ENCODE measurements at places on chromosomes 7 and 10. TPM values are rescaled to one million over a fixed set of nuclear protein-coding genes. Genes with fewer than 3 reads are reported as not detected.

Gene TRPV5
- total RNA-seq, result 0.15 TPM

Gene CPA5
- total RNA-seq, result not detected

Gene ELFN1
- 40.0 TPM for total RNA-seq

Gene PCDH15
- total RNA-seq, result 0.64 TPM

Gene PDE1C
- 3.3 TPM for total RNA-seq

Gene FBXL15
- total RNA-seq, result 23.4 TPM

Gene SVIL
- total RNA-seq, result 117 TPM

Gene DNAJC12
- total RNA-seq, result 54.7 TPM

Gene OLAH
- not detected for total RNA-seq

Gene FANK1
- 0.59 TPM for total RNA-seq

Gene CALML5
- not detected for total RNA-seq

Gene VWA2
- not detected for total RNA-seq

Gene ANXA8
- not detected for total RNA-seq

Gene PPP3CB
- 67.9 TPM for total RNA-seq

Gene GIMAP6
- total RNA-seq, result not detected

Gene RBM20
- 5.8 TPM for total RNA-seq

Gene LEP
- total RNA-seq, result not detected

Gene NODAL
- not detected for total RNA-seq

Gene MAGI2
- total RNA-seq, result 64.2 TPM

Gene IDI2
- not detected for total RNA-seq

Gene SPDYE1
- not detected for total RNA-seq

Gene COL1A2
- total RNA-seq, result 6.8 TPM

Gene THNSL1
- 2.9 TPM for total RNA-seq

Gene ASZ1
- total RNA-seq, result not detected

Gene TAC1
- total RNA-seq, result 12.1 TPM

Gene SPDYE2
- total RNA-seq, result not detected

Gene PRR15
- not detected for total RNA-seq

Gene UPK3B
- 6.5 TPM for total RNA-seq

Gene BAMBI
- total RNA-seq, result 5.8 TPM

Gene GJD4
- total RNA-seq, result not detected

Gene FOXI2
- 0.17 TPM for total RNA-seq

Gene FGFR2
- 7.4 TPM for total RNA-seq

Gene MINPP1
- total RNA-seq, result 27.2 TPM

Gene SLC26A4
- 0.34 TPM for total RNA-seq

Gene RBM17
- 171 TPM for total RNA-seq

Gene AOC1
- not detected for total RNA-seq

Gene ELMO1
- total RNA-seq, result 5.5 TPM

Gene CADPS2
- 0.22 TPM for total RNA-seq

Gene CABCOCO1
- not detected for total RNA-seq

Gene VWDE
- 12.4 TPM for total RNA-seq

Gene ASNS
- total RNA-seq, result 281 TPM

Gene SLC16A12
- not detected for total RNA-seq

Gene UNCX
- total RNA-seq, result 106 TPM

Gene CPA2
- total RNA-seq, result not detected

Gene KIF5B
- total RNA-seq, result 105 TPM

Gene UCN3
- total RNA-seq, result not detected

Gene HACD1
- total RNA-seq, result 5.4 TPM

Gene PTPN12
- 106 TPM for total RNA-seq
